NCI-H1417 treated with DMSO at 0.1 percent for 48 hours (cell line): ENCODE measurements at places on chromosomes 13 and 19.

DNA sequence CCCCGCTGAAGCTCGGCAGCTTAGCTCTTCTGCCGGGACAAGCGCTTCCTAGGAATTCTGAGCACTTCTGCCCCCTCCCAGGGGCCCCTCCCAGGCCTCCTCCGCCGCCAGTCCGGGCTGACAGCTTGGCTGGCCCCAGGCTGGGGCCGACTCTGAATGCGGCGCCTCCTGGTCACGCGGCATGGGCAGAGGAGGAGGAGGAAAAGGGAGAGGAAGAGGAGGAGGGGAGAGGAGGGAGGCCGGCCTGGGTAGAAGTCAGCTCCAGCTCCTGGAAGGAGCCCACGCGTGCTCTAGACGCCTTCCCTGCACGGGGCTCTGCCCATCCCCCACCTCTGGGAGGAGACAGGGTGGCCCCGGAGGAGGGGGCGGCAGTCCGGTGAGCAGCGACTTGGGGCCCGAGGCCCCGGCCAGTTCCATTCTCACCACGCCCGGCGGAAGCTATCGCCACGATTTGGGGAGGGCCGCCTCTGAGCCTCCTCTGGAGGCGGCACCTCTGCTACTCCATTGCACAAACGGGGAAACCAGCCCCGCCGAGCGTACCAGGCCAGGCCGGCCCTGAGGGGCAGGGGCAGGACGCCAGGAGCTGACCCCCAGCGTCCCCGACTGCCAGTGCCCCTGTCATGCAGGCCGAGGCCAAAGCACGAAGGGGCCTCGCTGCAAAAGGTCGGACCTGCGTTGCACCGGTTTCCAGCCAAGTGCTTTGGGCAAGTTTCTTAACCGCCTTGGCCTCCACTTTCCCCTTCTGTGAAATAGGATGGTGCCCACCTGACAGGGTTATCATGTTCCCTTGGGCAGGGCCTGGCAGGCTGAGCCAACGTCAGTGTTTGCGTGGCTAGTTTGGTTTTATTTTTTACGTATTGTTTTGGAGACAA, 31.6 kb downstream of the CCNE1 start:
- no peak for DNase-seq

- DNase-seq, result no peak
Observed at GRCh38 chr19:45171211-45171623, 6.8 kb downstream of the TRAPPC6A start.

GRCh38 chr13:23551213-23552008, 18.8 kb upstream of the TNFRSF19 start:
- no peak for DNase-seq

DNA sequence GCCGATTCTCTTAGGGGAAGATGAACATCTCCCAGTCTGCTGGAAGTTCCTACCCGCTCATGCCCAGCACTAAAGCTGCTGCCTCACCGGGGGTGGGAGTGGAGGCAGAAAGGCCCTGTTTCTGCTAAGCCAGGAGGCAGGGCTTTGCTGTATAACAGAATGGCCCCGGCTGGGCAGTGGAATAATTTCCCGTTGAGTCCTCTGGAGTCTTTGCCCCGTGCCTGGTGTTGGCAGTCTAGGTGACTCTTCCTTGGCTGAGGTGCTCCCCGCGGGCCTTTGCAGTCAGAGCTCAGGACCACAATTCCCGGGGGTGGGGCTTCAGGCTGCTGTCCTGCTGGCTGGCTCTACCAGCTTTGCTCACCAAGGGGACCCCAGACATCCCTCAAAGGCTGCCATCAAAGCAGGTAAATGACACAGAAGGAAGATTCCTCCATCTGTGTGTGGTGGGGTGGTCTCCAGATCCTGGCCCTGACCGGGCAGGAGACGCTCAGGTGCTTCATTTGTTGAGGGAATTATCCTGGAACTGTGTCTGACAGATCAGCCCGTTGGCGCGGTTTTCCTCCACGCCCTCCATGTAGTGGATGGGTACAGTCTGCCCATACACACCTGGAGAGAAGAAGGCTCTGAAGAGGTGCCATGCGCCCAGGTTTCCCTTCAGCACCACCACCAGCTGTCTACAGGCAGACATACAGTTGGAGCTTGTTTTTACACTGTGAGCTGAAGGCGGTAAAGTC, 209.9 kb downstream of the TEX29 start:
- DNase-seq, result no peak

- DNase-seq, result no peak
Observed at GRCh38 chr13:80844164-80844563, 503.2 kb upstream of the SPRY2 start.

- DNase-seq, result no peak
Observed at GRCh38 chr19:4913996-4914735, 4.9 kb downstream of the UHRF1 start.

DNA sequence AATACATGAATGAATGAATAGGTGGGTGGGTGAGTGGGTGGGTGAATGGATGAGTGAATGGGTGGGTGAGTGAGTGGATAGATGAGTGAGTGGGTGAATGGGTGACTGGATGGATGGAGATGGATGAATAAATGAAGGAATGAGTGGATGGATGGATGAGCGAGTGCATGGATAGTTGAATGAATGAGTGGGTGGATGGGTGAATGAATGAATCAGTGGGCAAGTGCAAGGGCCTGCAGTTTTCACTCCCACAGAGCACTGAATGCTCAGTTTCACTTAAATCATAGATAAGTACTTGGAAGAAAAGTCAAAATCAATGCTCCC, 12.4 kb downstream of the GAS6 start:
- no peak for DNase-seq

GRCh38 chr19:1429750-1430149, 8.4 kb upstream of the RPS15 start:
- DNase-seq, result no peak

- DNase-seq, result no peak
Observed at GRCh38 chr19:1734321-1734966, 18.9 kb upstream of the ONECUT3 start.

DNA sequence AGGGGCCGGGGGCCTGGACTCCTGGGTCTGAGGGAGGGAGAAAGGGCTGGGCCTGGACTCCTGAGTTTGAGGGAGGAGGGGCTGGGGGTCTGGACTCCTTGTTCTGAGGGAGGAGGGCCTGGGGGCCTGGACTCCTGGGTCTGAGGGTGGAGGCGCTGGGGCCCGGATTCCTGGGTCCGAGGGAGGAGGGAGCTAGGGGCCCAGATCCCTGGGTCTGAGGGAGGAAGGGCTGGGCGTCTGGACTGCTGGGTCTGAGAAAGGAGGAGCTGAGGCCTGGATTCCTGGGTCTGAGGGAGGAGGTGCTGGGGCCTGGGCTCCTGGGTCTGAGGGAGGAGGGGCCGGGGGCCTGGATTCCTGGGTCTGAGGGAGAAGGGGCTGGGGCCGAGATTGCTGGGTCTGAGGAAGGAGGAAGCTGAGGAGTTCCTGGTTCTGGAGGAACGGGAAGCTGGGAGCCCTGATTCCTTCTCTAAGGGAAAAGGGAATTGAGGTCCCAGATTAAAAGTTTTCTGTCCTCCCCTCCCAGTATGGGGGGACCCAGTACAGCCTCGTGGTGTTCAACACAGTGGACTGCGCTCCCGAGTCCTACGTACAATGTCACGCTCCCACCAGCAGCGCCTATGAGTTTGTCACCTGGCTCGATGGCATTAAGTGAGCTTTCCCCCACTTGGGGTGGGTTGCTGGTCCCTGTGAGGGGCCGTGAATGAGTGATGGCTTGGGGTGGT, 721 bp downstream of the MED25 start:
- no peak for DNase-seq

GRCh38 chr13:67119481-67119894, 110.6 kb downstream of the PCDH9 start:
- no peak for DNase-seq

DNA sequence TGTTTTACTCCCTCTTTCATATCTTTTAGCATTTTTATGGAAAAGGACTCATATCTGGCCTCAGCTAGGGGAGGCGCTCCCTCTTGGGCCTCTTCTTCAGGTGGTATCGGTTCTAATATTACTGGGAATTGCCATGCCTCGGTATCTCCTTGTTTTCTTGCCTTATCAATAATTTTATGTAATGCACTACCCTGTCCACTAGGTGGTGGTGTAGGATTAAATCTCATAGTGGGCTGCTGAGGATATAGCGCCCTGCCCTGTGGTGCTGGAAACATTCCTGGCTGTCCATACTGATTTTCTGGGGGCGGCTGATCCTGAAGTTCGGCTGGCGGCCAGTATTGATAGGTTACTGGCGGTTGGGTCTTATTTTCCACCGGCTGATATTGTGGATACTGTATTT, 35.8 kb downstream of the ZNF420 start:
- DNase-seq, result no peak

DNA sequence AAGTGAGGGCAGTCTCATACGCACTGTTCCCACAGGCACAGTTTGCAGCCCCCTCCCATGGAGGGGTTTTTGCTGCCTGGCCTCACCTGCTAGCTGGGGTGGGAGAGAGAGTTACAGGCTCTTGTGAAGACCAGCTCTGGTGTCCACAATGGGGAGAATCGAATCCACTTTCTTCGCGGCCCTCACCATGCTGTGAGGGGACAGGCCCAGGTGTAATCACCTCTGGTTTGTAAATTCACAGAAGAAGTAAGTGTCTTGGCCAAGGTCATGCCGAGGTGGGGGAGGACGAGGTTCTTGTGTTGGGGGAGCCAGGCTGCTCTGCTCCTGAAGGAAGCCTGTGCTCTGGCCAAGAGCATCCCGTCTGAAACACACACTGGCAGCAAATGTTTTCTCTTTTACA, 39.5 kb downstream of the TEX29 start:
- no peak for DNase-seq

DNA sequence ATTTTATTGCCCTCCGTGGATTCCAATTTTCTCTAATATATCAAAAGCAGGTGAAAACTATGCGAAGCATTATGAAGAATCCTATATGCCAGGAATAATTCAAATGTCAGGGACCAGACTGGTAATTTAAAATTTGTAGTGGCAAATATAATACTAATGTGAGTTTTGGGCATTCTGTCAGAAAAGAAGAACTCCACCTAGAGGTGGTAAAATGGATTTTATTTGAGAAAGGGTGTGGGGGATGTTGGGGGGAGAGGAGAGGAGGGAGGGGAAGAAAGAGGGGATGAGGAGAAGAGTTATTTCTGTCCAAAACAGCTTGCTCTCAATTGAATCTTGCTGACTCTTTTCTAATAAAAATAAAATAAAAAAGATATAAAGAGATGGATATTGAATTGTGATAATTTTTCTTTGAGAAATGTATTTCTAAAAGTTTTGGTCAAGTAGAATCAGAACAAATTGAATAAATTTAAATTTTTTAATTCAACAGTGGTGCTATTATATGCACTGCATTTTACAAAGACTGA, 929.3 kb upstream of the SLITRK5 start:
- no peak for DNase-seq

DNA sequence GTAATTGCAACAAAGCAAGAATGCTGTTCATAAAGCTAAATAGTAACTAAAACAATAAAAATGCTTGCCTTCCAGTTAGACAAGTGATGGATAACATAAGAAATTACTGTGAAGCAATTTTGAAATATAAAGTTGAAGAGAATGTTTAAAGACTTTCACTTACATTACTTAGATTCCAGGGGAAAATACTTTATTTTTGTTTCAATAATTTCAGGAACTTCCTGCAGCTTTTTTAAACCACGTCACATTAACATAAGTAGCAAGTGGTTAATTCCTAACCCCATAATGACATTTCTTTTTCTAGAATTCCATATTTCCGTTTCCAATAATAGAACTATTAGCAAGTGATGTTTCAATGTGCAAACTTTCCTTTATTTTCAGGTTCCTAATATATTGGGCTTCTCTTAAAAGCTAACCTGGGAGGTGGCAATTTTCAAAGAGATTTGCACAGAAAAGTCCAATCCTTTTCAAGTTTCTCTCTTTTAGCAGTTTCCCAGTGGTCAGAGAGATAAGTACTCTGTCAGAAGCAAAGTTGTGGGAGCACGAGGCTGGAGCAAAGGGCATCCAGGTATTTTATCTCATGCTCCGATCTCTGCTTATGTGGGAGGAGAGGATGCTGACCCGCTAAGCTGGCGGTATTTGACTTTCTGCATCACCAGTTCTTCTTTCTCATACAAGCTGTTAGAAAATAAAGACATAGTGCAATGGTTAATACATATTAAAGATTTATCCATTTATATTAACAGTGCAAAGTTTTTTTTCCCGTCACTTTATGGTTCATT, 1025.3 kb downstream of the EFNB2 start:
- DNase-seq, result no peak

DNA sequence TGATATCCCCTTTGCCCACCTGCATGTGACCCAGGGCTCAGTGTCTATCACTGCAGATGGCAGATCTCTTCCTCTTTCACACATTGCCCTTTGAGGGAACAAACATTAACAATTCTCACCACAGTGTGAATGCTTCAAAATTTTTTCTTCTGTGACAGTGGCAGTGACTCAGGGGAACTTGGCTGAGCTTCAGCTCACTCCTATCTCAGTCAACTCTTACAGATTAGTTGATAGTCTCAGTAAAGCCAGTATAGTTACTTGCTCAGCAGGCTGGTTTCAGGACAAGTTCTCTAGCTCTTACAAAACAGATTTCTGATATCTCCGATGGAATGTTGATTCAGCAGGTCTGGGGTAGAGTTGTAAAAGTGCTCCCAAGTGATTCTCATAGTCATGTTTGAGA, 166.9 kb downstream of the DLEU7 start:
- DNase-seq, result no peak

GRCh38 chr19:41323430-41324125, 13.6 kb downstream of the CCDC97 start:
- no peak for DNase-seq
